T-helper 1 cell (primary cell): ENCODE measurements at places on chromosomes 1 and 21.

DNA sequence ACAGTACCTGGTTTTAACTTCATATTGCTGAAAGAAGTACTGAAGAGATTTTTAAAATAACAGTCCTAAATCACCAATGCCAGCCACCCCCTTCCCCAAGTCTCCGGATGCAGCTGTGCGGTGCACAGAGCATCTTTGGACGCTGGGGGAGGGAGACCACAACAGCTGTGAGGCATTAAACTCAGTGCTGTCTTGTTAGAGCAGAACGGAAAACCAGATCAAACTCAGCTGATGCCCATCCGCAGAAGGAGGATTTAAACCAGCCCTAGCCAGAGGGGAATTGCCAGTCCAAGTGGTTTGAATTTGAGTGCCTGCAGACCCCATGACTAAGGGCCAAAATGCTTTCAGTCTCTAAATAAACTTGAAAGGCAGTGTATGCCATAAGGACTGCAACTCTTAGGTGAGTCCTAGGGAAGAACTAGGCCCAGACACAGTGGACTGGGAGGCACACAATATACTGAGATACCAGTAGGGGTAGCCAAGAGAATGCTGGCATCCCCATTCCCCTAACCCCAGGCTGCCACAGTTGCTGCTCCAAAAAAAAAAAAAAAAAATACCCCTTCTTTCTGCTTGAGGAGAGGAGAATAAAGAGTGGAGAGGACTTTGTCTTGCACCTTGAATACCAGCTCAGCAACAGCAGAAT lies 576.2 kb downstream of the NEGR1 start:
- no peak for DNase-seq

DNA sequence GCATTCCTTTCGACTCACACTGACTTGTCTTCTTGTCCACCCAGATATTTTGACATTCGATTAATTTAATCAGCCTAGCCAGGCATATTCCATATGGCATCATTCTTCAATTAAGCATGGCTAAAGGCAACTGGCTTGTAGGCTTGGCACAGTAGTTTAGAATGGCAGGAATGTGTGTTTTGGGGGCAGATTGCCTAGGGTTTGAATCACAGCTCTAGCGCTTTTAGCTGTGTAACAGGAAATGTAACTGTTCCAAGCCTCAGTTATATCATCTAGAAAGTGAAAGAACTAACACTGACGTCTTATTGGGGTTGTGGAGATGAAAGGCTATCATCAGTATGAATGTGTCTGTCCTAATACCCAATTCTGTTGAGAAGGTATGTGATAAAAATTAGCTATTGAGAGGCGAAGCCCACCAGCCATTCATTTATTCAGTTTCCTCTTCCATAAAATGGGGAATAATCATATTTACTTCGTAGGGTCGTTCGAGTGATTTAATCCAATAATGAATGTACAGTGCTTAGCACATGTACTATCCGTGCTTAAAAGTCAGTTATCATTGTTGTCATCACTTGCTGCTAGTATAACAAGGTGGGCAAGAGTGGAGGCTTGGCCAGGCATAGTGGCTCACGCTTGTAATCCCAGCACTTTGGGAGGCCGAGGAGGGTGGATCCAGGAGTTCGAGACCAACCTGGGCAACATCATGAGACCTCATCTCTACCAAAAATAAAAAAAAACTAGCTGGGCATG lies 41.6 kb upstream of the GRHL3 start:
- no peak for DNase-seq

DNA sequence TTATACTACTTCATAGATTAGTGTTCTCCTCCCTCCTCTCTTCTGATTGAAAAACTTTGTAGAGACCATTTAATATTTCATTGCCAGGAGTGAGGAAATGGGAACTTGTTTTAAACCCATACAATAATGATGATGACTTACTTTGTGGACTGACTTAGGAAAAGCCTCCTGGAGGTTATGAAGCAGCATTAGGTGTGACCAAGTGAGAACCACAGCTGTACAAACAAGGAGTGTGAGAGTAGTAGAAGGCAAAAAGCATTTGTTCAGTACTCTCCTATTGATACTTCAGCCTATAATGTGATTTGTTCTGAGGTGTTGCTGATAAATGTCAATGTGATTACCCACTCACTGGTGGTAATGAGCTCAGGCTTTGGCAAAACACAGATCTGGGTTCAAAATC lies 8.4 kb downstream of the TIPRL start:
- DNase-seq: no peak

GRCh38 chr1:209899948-209900347 lies 38.1 kb upstream of the SYT14 start:
- no peak for DNase-seq

- DNase-seq: no peak
These were observed 20.7 kb downstream of the KCNA10 start for GRCh38 chr1:110498270-110498669.

GRCh38 chr1:54347955-54348699 lies 58.1 kb downstream of the SSBP3 start:
- DNase-seq: no peak

DNA sequence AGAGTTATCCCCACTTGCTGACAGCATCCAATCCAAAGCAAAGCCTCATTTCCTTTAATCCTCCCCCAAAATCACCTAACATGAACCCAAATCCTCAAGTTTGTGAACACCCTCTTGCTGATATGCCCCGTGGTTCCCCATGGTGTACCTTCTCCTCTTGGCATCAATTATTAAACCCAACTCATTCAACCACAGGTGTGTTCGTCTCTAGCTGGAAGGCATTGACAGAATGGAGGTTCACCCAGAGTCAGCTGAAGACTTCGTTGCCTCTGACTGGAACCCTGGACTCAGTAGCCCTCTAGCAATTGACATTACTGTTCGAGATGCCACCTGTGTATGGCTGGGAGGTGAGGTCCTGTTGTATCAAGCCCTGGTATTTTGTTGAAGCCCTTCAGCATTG lies 22.8 kb downstream of the SLC30A10 start:
- DNase-seq: no peak

DNA sequence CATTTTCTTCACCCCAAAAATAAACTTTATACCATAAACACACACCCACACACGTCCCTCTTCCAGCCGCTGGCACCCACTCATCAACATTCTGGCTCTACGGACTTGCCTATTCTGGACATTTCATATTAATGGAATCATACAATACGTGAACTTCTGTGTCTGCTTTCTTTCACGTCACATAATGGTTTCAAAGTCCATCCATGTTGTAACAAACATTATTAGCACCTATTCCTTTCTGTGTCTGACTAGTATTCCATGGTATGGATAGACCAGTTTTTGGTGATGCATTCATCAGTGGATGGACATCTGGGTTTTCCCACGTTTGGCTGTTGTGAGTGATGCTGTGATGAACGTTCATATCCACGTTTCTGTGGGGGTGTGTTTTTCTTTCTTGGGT lies 323.2 kb downstream of the KIF26B start:
- DNase-seq: no peak

GRCh38 chr1:29290414-29290985 lies 54.2 kb downstream of the PTPRU start:
- DNase-seq: no peak
